ENCODE measurements at places on chromosomes 4 and X.

DNA sequence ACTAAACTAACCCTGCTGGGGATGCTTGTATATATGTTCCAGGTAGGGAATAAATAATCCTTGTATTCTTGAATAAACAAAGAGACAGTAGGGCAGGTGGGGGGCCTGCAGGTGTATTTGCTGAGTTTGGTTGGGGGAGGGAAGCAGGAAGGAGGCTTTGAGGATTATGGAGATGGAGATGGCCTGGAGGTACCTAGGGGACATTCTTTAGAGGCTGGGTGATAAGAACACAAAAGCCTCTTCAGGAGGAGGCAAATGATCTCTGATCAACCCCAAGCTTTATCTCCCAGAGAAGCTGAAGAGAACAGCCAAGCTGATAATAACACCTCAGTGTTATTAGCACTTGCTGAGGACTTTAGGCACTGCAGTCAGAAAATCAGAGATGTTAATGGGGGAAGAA, 187.7 kb downstream of the MGST2 start:
- DNase-seq = no peak

- no peak for DNase-seq
Observed at GRCh38 chr4:153483432-153484418, 17.6 kb downstream of the TMEM131L start.

DNA sequence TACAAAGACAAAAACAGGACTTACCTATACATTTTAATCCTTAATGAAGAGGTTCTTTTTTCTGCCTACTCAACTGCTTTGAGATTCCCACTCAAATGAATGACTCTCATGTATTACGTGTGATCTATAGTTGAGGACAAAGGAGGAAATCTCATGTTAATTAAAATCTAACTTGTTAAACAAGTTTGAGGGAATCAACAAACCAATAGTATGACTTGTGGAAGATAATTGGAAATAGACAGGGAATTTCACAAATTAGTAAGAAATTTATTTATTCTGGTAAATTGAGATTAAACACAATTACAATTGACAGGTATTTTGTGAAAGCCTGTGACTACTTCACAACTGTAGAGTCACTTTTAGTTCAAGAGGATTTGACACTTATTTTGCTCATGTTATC, at the start of gene TMPRSS11D:
Gene TMPRSS11D, minus strand, starts transcription at position 101 of the 400 bp plus-strand sequence. Its CDS starts 69 bp downstream, at position 32.
- DNase-seq = no peak

- no peak for DNase-seq
Observed at GRCh38 chrX:154006947-154007346, 12.8 kb downstream of the IRAK1 start.

DNA sequence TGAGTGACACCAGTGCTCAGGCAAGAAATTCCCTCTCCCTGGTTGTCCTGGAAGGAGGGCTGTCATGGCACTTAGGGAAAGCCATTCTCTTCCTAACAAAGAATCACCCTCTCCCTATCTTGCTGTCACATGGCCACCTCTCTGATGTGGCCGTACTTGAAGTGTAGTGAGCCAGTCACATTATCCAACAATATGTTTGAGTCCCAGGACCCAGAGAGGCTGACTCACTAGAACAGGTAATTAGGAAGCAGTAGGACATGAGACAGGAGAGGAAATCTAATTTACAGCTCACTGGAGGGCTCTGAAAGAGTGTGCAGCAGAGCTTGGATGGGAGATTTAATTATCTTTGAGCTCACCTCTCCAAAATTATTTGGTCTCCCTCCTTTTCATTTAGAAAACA, 299.1 kb downstream of the ARHGAP24 start:
- DNase-seq = no peak

GRCh38 chrX:17644001-17644400, 93.3 kb upstream of the SCML1 start:
- no peak for DNase-seq

GRCh38 chr4:1176398-1177273, 4.3 kb upstream of the SPON2 start:
- no peak for DNase-seq

All from stimulated activated CD4-positive, alpha-beta T cell treated with anti-CD3 and anti-CD28 coated beads, Interleukin-4, amount 100 ng/mL, for 24 hours (primary cell).